ENCODE measurements at places on chromosomes 5 and 9.

- DNase-seq = no peak
Measured at GRCh38 chr5:6187501-6187900, 190.8 kb downstream of the MED10 start.

DNA sequence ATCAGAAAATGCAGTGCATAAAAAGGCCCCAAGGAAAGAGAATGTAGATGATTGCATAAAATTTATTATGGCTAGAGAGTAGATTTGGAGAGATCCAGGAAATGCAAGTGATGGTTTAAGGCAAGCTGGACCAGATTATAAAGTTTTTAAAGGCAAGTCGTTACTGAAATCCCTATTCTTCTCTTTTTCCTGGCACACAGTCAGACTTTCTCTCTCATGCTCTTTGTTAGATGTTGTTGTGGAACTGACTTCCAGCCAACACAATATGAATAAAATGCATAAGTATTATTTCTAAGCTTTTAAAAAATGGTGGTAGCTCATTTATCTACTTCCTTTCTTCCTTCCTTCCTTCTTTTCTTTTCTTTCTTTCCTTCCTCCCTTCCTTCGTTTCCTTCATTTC, 1085.4 kb upstream of the CDH6 start:
- DNase-seq = no peak

- peak; percentile 74 for DNase-seq
Measured at GRCh38 chr9:96327694-96328352, 25.8 kb upstream of the HSD17B3 start.

GRCh38 chr9:13034694-13035002, 244.8 kb downstream of the MPDZ start:
- DNase-seq = no peak

GRCh38 chr9:133934482-133935232, 57.5 kb downstream of the VAV2 start:
- DNase-seq = no peak

- no peak for DNase-seq
Measured at GRCh38 chr9:98547606-98548005, 161.1 kb downstream of the GABBR2 start.

- DNase-seq = no peak
Measured at GRCh38 chr9:131258698-131259431, 17.4 kb downstream of the FAM78A start.

- peak; percentile 58 for DNase-seq
Measured at GRCh38 chr5:35182910-35183535, 47.3 kb downstream of the PRLR start.

- no peak for DNase-seq
Measured at GRCh38 chr5:166281433-166281832, 2010.0 kb upstream of the WWC1 start.

DNA sequence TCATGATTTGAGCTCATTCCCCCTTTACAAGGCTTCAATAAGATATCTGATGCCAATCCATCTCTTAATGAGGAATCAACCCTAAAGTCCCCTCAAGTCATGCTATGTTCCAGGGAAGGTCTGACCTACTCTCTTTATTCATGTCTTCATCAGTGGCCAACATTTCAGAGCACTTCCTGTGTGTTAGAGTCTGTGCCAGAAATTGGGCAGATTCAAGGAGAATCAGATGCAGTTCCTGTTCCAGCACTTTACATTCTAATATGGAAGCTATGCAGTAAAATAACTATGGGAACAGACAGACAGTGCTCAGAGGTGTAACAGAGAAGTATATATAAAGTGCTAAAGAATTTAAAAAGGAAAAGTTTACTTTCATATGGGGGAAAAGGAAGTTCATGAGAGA, 193.4 kb upstream of the NR4A3 start:
- DNase-seq = peak; percentile 45

DNA sequence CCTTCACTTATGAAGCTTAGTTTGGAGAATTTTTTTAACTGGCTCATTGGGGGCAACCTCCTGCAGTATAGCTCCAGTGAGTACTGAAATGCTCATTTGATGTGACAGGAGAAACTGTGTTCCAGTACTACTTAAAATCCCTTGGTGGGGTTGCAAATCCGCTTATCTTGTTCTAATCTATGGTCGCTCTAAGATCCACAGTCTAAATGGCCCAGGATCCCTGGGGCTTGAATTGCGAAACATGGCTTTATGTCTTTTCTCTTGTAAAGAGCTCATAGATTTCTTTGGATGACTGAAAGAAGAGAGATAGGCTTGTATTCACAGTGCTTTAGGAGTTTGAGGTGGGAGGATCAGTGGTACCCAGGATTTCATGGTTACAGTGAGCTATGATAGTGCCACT, 52.7 kb downstream of the ADAMTSL1 start:
- DNase-seq = no peak

GRCh38 chr5:1648806-1649205, 125.0 kb upstream of the LPCAT1 start:
- DNase-seq = no peak

DNA sequence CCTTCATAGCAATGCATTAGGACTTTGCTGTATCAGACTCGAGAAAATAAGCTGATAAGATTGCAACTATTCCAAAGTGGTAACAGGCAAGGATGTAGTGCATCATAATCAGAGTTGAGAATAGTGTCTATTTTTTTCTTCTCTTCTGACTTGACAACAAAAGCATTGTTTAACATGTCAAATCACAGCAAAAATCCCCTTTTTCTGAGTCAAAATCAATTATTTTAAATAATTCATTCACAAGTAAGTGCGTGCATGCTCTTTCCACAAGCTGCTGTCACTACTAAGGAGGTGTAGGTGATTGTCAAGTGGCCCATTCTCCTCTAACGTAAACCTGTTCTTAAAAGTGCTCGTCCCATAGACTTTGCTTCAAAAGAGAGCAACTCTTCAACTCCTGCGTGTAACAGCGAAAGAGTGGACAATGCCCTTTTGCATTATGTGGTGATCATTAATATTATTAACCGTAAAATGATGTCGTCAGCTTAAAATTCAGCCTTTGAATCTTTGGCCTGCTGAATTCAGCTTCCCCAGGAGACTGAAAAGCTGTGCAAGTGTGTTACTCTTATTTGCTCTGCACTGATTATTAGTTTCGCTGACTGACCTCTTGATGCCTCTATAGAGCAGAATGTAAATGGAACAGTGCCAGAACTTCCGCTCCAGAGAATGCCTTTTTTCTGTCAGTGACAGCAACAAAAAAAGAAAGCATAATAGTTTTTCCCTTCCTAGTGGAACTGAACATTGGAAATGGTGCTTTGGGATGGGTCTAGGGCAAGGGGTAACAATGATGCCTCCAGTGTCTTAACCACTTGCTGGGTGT, 680.8 kb upstream of the SEMA6A start:
- DNase-seq = no peak

GRCh38 chr9:137638680-137639079, 19.9 kb downstream of the EHMT1 start:
- no peak for DNase-seq

DNA sequence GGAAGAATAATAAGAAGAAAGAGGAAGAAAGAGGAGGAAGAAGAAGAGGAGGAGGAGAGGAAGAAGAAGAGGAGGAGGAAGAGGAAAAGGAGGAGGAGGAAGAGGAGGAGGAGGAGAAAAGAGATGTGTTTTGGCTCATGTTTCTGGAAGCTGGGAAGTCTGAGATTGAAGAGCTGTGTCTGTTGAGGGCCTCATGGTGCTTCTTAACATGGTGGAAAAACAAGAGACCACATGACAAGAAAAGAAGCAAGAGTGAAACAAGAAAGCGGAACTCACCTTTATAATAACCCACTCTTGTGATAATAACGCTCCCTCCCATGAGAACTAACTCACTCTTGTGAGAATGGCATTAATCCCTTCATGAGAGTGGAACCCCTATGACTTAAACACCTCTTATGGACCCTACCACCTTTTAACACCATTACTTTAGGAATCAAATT, 36.1 kb upstream of the RANBP6 start:
- no peak for DNase-seq

- no peak for DNase-seq
Measured at GRCh38 chr5:155885199-155885598, 441.8 kb upstream of the SGCD start.

GRCh38 chr9:9790216-9790872, 822.5 kb downstream of the PTPRD start:
- DNase-seq = peak; percentile 15

DNA sequence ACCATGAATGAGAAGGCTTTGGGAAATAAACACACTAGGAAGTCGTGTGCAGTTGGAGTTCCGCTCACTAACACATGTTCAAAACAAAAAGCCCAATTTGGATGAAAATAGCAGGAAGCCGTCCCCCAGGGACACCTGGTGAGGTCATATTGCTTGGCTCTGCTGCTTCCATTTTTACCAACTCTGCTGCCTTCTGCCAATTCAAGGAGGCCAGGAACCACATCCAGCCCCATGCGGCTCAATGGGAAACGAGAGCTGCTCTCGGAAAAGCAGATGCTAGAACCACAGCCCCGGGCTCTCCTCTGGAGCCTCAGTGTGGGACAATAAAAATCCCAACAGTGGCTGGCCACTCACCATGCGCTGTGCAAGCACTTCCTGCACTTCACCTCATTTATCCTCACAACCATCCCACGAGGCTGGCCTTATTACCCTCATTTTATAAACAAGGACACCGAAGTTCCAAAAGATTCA, 13.4 kb downstream of the ADAM19 start:
- DNase-seq = no peak

- DNase-seq = no peak
Measured at GRCh38 chr5:7331131-7331530, 64.8 kb upstream of the ADCY2 start.

DNA sequence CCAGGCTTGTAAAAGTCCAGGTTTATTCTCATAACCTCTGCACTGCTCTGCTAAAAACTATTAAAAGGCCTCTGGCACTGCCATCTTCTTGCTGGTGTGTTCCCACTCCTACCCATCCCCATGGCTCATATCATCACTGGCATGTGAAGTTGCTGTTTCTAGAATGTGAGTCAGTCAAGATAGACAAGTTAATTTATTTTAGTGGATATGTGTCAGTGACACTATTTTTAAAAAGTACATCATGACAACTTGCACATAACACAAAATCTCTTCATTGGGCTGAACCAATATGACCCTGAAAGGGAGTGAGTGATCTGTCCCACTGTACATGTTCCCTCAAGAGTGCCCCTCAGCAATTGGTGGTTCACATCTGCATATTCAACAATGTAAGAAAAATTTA, 299.7 kb downstream of the NFIB start:
- DNase-seq = no peak

GRCh38 chr9:114757395-114757794, 48.4 kb downstream of the TNFSF15 start:
- DNase-seq = no peak

DNA sequence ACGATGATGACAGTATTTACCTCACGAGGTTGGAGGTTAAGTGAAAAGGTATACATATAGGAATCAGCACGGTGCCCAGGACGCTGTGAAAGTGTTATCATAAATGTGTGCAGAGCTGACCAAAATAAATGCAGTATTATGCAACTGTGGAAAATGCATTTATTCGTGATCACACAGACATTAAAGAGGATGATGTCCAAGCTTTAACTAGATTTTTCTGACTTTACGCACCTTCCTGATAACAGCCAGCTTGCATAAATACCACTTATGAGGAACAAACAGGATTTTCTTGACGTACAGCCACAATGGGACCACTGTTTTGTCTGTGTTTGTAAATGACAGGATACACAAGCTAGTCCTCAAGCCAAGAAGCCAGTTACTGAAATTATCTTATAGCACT, 71.4 kb upstream of the ATP10B start:
- no peak for DNase-seq

DNA sequence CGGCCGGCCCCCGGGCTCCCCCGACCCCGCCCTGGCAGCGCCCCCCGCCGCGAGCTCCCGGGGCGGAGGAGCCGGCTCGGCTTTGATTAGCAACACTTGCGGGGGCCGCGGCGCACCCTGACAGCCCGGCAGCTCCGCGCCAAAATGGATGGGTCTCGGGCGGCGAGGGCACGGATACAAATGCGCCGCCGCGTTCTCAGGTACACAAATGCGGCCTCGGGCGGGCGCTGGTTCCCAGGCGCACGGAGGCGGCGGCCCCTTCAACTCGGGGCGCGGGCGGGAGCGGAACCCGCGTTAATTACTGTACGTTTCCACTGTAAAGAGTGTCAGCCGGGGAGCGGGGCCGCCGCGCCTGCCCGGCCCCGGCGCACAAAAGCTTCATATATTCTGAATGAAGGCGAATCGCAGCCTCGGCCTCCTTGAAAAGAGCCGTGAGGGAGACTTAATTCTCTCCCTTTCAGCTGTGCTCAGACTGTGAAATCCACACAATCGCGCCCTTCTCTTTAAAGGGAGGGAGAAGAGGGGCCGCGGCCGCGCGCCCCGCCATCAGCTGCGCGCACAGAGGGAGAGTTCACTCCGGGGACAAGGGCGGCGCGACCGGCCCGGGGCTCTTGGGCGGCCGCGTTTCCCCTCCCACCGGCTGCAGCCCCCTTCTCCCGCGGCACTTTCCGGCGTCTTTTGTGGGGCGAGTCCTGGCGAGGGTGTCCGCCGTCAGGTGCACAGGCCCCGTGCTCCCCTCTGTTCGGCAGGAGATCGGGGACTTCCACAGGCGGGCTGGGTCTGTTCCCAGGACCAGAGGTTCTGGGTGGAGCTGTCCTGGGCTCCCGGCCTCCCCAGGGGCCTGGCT, 27.0 kb downstream of the MSX2 start:
- no peak for DNase-seq

DNA sequence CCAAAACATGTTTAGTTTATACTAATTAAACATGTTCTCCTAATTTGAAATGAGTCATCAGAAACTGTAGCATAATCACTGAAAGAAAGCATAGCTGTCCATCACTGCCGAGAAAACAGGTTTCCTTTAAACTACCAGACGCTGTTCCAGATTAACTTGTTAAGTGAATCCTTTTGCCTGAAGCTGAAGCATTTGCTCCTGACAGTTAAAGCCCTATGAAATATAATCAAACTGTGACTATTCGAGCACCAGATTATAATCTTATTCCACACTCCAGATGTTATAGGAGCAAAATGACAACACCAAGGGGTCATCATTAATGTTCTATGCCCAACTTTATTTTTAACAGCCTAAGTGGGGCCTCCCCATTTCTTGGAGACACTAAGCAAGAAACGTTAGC, 86.0 kb upstream of the CTSL start:
- no peak for DNase-seq

DNA sequence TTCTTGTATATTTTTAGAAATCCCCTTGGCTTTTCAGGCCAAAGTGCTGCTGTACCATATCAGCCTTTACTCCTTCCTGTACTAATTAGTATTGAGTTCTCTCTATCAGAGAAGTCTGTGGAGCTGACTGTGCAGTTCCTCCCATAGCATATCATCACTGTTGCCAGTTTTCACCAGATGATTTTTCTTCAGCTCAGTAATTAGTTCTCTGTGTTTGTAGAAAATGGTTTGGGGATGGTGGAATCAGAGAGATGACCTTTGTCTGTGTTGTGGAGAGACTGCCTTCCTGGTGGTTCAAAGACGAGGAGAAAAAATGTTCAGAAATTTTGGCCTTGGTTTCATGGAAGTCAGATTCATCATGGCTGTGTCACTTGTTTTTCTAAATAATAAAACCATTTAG, 227.5 kb upstream of the ACTBL2 start:
- no peak for DNase-seq

GRCh38 chr5:3828761-3829160, 233.1 kb downstream of the IRX1 start:
- no peak for DNase-seq

GRCh38 chr9:133656211-133657119, 20.3 kb downstream of the DBH start:
- DNase-seq = no peak

- DNase-seq = no peak
Measured at GRCh38 chr5:179232091-179232735, 113.0 kb downstream of the ADAMTS2 start.

GRCh38 chr5:109191153-109191558, 218.6 kb downstream of the PJA2 start:
- no peak for DNase-seq

Data from suppressor macrophage (primary cell).